COR-L47 (cell line): ENCODE measurements at places on chromosomes 16 and 17.

- no peak for DNase-seq
Observed at GRCh38 chr16:30896261-30896888, at the start of gene CTF1. Gene CTF1 (plus strand): TSS chr16:30896614. CDS start chr16:30896644, 30 bp downstream.

DNA sequence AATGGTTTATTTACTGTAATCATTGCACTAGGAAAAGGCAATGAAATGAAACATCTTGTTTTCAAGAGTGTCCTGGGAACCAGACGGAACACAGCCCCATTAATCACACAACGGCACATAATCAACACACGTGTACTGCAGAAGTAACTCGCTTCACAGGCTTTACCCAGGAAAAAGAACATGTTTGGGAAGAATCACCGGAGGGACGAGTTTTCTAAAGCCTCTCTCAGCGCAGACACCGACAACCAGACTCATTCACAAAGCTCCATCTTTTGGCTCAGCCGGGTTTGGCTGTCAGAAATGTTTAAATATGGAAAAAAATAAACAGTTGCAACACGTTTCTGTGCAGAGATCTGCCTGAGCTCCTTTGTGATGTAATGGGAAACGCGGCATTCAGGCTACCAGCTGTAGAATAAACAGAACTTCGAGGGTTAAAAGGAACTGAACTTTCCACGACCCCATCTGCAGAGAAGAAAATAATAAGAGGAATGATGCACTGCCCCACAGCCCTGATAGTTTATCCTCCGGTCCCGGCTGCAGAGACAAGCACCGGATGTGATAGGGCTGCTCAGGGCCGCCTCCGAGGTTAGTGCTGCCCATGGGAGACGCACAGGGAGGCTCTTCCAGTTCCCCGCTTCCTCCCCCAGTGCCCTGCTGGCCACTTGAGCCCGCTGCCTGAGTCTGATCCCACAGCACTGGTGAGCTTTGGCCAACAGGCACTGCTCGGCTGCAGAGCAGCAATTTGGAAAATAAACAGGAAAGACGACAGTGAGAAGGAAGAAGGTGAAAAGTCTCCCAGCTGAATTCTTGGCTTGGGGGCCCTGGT lies 119.8 kb downstream of the HIC1 start:
- no peak for DNase-seq

DNA sequence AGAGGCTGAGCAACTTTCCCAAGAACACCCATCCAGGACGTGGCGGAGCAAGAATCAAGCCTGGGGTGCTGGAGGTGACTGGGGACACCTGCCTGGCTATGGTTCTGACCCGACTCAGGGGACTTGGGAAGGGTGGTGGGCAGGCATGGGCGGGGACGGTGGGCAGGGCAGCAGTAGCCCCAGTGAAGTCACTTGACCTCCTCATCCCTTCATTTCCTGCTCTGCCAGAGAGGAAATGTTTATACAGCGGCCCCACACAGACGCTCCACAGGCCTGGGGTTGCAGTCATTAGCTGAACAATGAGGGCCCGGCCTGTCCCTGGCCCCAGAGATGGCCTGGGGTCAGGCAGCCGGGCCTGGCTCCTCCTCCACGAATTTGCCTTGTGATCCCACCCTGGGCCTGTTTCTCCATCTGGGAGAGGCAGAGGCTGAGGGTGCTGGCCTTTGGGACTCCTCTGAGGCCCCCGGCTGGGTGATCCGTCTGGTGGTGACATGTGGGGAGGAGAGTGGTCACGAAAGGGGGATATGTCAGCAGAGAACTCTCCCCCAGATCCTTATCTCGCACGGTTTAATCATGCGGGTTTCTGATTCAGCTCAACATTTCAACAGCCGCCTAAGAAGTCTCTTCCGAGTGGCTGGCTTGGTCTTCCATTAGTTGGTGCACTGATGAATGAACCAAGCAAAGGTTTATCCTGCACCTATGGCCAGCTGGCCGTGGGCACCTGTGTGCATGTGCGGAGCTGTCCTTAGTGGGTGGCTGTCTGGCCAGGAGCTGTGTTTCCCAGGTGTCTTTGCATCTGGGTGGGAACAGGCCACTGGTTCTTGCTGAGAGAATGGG lies 175.9 kb downstream of the IRF8 start:
- DNase-seq, result no peak

DNA sequence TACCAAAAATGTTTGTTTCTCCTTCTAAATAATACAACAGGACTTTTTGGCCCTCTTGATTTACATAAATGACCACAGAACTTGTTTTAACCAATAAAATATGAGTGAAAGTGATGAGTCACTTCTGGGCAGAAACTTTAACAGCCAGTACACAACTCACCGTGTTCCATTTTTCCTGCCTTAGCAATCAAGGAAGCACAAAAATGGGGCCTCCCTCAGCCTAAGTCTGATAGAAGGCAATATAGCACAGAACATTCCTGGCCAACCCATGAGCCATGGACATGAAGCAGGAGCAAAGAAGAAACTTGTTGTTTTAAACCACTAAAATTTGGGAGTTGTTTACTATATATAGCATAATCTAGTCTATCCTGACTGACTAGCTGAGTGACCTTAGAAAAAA lies 61.1 kb upstream of the MTMR4 start:
- DNase-seq, result no peak

- no peak for DNase-seq
Observed at GRCh38 chr17:59160157-59161025, 4.8 kb downstream of the PRR11 start.

DNA sequence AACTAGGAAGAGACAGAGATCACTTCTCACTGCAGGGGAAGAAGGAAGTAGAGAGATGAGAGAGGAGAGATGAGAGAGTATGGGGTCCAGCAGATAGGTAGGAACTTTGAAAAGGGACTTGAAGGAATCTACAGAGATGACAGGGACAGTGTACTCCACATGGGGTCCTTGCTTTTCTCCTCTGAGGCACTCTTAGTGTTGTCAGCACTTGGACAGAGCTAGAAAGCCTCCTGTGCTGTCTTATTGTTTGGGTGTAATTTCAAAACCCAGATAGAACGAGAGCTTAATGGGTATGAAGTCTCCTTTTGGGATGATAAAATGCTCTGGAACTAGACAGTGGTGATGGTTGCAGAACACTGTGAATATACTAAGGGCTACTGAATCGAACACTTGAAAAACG lies 65.2 kb downstream of the ASIC2 start:
- DNase-seq, result no peak

DNA sequence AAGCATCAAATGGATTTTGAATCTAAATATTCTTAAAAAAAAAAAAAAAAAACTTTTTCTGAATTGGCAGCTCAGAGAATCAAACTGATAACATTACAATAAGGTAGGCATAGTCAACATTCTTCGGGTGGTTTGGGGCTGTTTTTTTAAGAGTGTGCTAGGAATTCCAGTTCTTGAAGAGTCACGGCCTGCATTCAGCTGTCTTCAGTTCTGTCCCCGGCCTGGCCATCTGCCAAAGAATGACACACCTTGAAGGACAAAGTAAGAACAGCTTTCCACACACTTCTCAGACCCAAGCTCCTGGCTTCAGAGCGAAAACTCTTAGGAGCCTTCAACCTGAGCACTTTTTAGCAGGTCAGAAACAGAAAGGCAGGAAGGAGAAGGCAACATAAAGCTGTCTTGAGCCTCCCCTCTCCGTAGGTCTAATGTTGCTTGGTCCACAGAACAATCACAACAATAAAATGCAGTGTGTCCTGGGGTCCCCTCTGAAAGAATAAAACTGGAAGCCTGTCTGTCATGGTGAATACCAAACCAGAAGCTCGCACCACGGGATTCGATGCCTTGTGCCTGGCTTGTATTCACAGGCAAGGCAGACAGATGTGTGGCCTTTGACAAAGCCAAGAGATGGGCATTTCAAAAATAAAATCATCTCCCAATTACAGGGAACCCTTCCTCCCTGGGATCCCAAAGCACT lies 524.4 kb upstream of the ZFHX3 start:
- DNase-seq, result no peak

DNA sequence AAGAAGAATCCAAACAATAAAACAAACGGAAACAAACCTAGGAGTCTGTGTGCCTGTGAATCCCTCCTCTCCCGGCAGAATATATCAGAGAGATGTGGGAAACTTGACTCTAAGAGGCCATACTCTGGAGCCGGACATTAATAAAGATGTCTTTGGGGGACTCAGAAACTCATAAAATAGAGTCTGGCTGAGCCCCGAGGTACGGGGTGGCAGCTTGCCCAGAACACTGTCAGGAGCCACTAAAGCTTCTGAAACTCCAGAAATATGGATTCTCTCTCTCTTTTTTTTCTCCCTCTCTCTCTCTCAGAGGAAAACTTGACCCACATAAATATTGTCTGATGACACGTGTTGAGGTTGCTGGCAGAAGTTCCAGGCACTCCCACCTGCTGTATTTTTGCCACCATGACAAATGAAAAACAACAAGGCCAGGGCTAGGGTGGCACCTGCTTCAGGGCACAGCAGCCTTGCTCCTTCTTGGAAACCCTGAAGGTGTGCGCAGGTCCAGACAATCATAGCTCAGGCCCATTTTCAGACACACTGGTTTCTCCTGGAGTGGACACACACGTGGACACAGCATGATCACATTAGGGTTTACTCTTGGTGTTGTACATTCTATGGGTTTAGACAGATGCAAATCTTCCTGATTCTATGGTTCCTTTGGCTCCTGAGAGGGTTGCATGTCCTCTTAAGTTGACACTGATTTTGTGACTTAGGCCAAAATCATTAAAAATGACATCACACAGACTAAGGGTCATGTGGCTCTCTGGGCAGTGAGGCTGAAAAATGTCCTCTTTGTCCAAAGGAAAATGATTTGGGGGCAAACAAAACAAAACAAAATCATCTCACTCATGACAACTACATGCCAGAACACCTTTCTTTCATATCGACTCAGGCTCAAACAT lies 282.6 kb upstream of the IRX3 start:
- no peak for DNase-seq

- DNase-seq, result no peak
Observed at GRCh38 chr16:66426112-66427035, 721 bp upstream of the BEAN1 start.

DNA sequence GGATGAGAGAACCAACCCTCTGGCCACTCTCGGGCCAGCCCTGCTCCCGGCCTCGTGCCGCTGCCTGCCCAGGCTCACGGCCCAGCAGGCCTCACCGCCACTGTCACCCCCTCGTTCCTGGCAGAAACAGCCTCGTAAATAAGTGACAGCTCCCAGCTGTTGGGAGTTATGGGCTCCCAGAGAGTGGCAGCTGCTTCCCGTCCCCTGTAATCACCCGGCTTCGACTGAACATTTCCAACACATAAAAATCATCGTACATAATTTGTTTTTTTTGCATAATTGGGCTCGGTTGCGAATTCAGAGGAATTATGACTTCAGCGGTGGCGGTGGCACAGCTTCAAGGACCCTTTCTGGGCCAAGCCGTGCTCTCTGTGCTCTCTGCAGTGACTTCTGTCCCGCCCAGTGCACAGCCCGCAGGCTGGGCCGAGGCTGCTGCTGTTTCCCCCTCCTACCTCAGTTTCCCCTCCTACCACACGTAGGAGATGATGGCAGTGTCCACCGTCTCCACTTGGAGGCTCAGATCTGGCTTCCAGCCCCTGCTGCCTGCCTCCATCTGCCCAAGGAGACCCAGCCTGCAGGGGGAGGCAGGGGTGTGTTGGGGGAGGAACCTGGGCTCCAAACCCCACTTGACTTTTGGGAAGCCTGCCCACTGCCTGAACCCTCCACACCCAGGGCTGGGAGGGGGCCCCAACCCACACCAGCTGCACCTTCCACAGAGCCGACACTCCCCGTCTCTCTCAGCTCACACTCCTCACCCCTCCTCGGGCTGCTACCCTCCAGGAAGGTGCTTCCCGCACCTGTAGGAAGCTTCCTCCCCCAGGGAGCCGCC lies 84.9 kb downstream of the RTN4RL1 start:
- DNase-seq, result no peak

DNA sequence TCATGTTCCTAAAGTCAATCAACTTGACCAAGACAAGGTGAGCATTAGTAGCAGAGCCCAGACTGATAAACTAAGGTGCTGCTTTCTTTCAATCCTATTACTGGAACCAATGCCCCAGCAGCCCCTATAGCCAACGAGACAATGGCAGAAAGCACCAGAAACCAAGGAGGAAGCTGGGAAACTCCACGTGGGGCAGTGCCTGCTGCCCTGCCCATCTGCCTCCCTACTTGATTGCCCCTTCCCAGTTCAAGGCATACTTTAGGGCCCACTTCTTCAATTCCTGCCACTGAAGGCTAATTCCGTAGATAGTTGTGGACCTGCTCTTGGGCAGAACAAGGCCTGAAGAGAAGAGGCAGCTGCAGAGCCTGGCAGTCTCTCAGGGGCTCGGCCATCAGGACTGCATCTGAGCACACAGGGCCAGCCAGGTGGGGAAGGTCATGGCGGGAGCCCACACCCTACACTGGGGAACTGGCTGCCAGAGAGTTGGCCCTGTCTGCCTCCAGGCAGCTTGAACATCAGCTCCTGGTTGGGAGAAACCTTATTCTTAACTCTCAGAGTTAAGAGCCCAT lies 30.9 kb downstream of the WSB1 start:
- DNase-seq, result no peak

DNA sequence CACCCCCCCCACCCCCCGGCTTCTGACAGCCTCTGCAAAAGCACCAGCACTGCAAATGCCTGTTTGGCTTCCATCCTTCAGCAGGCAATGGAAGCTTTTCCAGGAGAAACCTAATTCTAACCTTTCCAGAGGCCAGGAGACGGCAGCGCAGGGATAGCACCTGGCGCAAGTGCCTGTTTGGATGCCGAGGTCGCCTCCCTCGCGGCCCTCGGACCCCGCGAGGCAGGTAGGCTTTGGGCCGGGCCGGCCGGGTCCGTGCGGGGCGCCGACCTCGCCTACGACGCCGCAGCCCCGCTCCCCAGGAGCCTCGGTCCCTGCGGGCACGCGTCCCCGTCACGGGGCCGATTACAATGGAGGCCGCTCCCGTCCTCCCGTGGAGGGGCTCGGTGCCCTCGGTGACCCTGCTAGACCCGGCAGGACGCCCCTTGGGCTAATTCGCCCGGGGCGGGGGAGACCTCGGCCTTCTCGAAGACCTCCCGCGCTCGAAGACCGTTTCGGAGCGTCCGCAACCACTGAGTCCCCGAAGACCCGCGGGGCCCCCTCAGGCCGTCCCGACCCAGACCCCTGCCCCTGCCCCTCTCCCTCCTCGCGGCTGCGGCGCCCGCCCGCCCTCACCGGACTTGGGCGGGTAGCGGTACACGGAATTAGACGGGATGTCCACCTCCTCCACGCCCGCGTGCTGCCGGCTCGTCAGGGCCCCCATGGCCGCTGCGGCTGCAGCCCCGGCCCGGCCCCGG lies 587 bp downstream of the RNF157 start:
- DNase-seq, result no peak

DNA sequence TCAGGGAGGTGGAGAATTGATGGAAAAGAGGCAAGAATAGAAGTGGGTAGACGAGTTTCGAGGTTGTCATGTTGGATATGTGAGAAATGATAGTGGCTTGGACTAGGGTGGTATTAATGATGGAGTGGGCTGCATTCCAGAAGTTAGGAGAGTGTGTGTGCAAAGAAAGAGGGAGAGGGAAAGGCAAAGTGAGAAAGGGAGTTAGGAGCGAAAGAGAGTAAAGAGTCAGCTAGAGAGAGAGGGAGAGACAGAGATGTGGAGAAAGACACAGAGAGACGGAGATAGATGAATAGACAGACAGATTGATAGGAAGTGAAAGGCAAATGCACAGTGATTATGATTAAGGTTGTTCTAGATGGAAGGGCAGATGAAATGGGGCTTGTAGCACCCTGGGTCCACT lies 5.4 kb upstream of the GPR139 start:
- DNase-seq, result no peak
